ENCODE measurements at places on chromosomes 1 and 21.

DNA sequence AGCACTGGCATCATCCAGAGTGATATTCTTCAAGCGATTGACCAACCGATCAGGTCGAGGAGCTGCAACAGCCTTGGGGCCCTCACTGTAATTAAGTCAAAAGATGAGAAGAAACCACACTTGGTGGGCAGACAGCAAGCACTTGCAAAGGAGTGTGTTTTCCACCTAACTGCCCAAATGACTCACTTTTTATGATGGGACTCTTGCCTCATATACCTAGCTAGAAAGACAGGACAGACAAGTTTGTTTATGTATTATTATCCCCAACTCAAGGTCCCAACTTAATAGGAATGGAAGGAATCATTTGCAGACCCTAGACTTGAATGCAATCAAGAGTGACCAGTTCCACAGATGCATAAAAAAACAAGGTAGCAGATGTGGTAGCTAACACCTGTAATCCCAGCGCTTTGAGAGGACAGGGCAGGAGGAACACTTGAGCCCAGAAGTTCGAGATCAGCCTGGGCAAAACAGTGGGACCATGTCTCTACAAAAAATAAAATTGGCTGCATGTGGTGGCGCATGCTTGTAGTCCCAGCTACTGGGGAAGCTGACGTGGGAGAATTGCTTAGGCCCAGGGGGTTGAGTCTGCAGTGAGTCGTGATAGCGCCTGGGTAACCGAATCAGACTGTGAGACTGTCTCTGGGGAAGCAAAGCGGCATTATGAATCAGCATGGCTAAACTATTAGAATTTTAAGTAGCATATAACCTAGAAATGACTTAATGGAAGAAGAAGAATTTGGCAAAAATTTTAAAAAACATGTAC, 2.3 kb upstream of the NRAS start:
- DNase-seq = peak; percentile 44

GRCh38 chr1:219505886-219506285, 107.0 kb downstream of the ZC3H11B start:
- DNase-seq = no peak

- DNase-seq = no peak
Measured at GRCh38 chr1:43034195-43034658, 75.6 kb upstream of the SLC2A1 start.

- DNase-seq = no peak
Measured at GRCh38 chr1:63917571-63918417, 144.0 kb downstream of the ROR1 start.

- peak; percentile 37 for DNase-seq
Measured at GRCh38 chr1:84582802-84583587, 8.8 kb upstream of the CTBS start.

DNA sequence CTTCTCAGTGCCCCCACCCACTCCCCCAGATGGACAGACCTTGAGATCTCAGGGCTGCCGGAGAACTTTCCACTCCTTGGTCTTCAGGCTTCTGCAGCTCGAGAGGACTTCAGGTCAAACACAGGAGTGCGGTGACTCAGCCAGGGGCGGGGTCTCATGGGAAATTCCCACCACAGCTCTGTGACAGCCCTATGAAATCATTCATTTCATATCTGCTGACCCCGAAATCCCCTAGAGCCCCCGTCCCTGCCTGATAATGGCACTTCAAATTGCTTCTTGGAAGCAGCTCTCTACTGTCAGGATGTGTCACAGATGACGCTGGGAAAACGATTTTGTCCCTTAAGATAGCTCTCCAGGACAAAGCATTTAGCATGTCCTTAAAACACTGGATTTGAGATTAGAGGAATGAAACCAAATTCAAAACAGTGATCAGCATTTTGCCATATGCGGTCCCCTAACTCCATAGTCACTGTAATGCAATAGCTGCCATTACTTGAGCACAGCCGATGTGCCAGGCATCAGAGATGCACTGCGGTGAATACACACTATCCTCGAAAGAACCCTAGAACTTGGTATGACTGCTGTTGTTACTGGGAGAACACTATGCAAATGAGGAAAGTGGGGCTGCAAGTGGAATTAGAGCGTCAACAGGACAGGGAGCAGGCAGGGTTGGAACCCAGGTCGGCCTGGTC, at the start of gene TNFRSF9:
Gene TNFRSF9 (minus strand): TSS at position 95 of the 692 bp plus-strand sequence. CDS start 845 bp downstream, outside the sequence.
- peak; percentile 23 for DNase-seq

DNA sequence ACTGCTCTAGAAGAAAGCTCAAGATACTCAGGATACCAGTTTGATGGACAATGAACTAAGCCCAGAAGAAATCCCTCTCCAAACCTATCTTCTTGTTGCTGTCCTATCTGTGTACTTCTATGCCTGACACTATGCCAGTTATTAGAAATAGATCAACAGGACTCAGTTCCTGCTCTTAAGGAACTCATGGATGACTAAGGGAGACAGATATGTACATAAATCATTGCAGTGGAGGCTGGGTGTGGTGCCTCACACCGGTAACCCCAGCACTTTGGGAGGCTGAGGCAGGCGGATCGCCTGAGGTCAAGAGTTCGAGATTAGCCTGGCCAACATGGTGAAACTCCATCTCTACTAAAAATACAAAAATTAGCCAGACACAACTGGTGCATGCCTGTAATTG, 42.4 kb upstream of the AK4 start:
- DNase-seq = peak; percentile 34

GRCh38 chr1:30919025-30919881, 10.7 kb upstream of the SDC3 start:
- peak; percentile 75 for DNase-seq

GRCh38 chr1:48808496-48808895, 31.8 kb upstream of the BEND5 start:
- DNase-seq = no peak
